ENCODE measurements at places on chromosomes 16 and 17. TPM values are rescaled to one million over a fixed set of nuclear protein-coding genes. Genes with fewer than 3 reads are reported as not detected.

The RAB34 gene
- total RNA-seq: 111 TPM

DNA sequence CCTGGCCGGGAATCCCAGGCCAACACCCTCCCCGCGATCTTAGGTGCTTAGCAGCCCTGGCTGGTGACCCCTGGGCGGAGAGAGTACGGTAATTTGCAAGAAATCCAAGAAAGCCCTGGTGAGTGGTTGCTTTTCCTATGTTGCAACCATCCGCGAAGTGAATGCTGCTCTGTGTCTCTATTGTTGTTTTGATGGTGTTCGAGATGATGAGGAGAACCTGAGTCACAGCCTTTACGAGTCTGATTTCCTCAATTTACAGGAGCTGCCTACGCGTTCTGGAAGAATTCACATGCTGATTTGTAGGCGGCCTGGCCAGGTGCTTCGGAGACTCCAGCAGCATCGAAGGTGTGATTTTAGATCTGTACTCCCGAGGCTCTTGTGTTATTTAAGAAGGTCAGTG lies 63.3 kb downstream of the TMEM235 start:
- DNase-seq: no peak
- H3K27me3 ChIP-seq: no peaks in the 10 kb centered on the region
- H3K4me3 ChIP-seq: no peak overlapping the region
- H3K36me3 ChIP-seq: no peaks in the 10 kb centered on the region
- H3K4me1 ChIP-seq: peaks cover 3% of the 10 kb centered on the region
- H3K27ac ChIP-seq: no peak overlapping the region

The CCR7 gene
- 0.20 TPM for total RNA-seq

- no peaks in the 10 kb centered on the region for H3K27me3 ChIP-seq
- no peak for DNase-seq
- no peak overlapping the region for H3K4me3 ChIP-seq
- H3K36me3 ChIP-seq: no peaks in the 10 kb centered on the region
These were observed 20.8 kb upstream of the PIK3R5 start for GRCh38 chr17:8986295-8986694.

- H3K4me1 ChIP-seq: peaks cover 5% of the 10 kb centered on the region
- no peaks in the 10 kb centered on the region for H3K36me3 ChIP-seq
- DNase-seq: no peak
- H3K27ac ChIP-seq: peak overlapping the region; percentile 91
- H3K4me3 ChIP-seq: peak overlapping the region; percentile 94
These were observed 611 bp downstream of the SMARCE1 start for GRCh38 chr17:40646791-40647623.

The KRTAP9-8 gene
- total RNA-seq: not detected

The CHAD gene
- 0.55 TPM for total RNA-seq

The CBX8 gene
- total RNA-seq: 9.3 TPM

The C17orf100 gene
- 2.6 TPM for total RNA-seq

DNA sequence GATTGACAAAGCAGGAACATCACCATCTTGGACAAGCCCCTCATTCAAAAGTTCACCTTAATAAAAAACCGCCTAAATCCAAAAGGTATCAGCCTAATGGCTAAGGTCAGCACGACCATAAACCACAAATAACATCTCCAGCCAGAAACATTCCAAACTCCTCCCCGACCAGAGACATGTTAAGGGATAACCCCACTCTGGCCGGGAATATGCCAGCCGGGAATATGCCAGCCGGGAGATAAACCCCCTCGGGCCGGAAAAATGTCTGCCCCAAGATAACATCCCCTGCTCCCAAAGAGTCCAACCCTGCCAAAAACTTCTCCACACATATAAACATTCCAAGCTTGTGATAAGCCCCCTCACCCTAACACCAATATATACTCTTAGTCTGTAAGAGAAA lies 1.4 kb downstream of the DHX33 start:
- no peaks in the 10 kb centered on the region for H3K27me3 ChIP-seq
- H3K4me3 ChIP-seq: peak overlapping the region; percentile 82
- H3K4me1 ChIP-seq: peaks cover 19% of the 10 kb centered on the region
- no peaks in the 10 kb centered on the region for H3K36me3 ChIP-seq

DNA sequence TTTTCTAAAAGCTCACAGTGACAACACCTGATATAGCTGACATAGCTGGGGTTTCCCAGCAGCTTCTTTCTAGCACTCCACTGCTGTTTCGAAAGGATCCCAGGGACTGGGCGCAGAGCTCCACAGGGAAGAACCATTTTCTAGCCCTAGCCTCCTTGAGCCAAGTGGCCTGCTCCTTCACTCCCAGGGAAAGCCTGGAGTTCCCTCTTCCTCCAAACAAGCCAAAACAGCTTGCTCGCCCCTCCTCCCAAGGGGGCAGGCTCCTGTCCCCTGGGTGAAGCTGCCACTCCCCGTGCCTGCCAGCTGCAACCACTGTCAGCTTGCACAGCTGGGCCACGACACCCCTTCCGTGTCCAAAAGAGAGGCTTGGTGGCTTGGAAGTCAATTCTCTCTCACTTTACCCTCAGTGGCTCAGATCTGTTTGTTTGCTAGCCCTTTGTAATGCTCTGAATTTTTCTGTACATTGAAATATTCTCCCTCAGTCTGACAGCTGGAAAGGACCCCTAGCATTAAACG lies 59.8 kb downstream of the CYTH1 start:
- H3K4me1 ChIP-seq: peaks cover 68% of the 10 kb centered on the region
- H3K27me3 ChIP-seq: no peaks in the 10 kb centered on the region
- DNase-seq: no peak
- no peaks in the 10 kb centered on the region for H3K36me3 ChIP-seq
- peak overlapping the region; percentile 87 for H3K27ac ChIP-seq

The EPN3 gene
- total RNA-seq: 0.39 TPM

DNA sequence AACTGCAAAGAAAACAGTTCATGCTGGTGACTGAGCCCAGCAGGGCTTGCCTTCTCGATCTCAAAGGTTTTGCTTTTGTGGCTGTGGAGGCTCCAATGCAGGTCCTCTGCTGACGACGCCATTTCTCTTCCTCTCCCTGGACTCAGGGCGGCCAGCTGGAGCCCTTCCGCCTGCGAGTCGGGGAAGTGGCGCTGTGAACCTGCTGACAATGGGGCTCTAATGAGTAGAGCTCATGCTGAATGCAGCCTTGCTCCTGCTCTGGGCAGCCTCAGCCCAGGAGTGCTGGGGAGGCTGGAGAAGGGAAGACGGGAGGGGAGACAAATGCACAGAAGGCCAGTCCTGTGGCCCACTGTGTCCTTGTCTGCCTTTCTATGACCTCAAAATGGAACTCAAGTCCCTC lies 43.8 kb downstream of the VAC14 start:
- no peaks in the 10 kb centered on the region for H3K27me3 ChIP-seq
- no peak overlapping the region for H3K4me3 ChIP-seq
- peak overlapping the region; percentile 65 for H3K27ac ChIP-seq
- H3K4me1 ChIP-seq: peaks cover 87% of the 10 kb centered on the region
- peak; percentile 59 for DNase-seq

The HS3ST2 gene
- total RNA-seq: 8.1 TPM

The HLF gene
- 35.6 TPM for total RNA-seq

DNA sequence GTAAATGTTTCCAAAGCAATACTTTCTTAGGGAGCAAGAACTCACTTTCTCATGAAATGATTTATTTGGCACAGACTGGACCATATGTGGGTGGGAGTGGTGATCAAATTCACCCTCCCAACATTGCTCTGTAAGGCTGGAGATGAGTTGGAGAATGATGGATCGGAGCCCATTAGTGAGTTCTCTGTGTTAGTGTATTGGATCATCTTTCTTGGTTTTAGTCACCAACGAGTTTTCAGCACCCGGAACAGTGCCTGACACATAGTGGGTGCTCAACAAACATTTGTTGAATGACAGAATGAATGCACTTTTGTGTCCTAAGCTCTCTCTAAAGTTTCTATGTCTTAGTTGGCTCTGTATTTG lies 104.5 kb upstream of the FAM20A start:
- H3K4me1 ChIP-seq: peaks cover 6% of the 10 kb centered on the region
- no peaks in the 10 kb centered on the region for H3K27me3 ChIP-seq
- no peak overlapping the region for H3K27ac ChIP-seq
